ENCODE measurements at places on chromosomes 1 and 21. TPM values are rescaled to one million over a fixed set of nuclear protein-coding genes. Genes with fewer than 3 reads are reported as not detected.

DNA sequence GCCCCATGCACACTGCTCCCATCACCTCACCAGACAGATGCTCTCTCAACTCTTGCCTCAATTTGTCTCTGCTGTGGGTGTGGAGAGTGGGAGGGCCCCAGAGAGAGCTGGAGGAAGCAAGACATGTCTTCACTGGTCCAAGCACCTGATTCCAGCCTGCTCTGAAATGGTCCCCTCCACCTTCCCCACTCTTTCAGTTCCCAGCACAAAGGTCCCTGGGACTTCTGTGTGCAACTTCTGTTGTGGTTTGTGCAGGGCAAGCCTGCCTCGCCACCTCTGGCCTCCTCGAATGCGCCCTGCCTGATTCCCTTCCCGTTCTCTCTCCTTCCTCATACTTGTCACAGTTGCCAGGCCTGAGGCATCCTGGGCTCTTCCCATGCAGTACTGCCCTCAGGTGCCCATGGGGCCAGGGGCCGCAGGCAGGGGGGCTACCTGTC lies 119.3 kb downstream of the SYT2 start:
- no peak for DNase-seq

- peak; percentile 89 for DNase-seq
These were observed 930 bp downstream of the CDC14A start for GRCh38 chr1:100353071-100353801.

C1orf115 gene
- 43.9 TPM for total RNA-seq

DNA sequence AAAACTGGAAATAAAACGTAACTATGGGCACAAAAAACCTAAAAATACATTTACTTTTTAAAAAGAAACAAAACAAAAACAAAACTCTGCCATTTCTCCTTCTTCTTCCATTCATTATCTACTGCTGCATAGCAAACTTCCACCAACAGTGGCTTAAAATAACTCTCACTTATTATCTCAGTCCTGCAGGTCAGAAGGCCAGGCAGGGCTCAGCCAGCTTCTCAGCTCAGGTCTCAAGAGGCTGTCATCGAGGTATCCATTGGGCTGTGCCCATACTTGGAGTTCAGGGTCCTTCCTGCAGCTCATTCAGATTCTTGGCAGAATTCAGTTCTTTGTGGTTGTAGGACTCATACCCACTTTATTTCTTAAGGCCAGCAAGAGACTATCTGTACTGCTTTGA lies 352.7 kb upstream of the PLD5 start:
- DNase-seq, result no peak

SH3BGR gene
- 1.9 TPM for total RNA-seq

- DNase-seq, result no peak
These were observed 43.2 kb upstream of the ADGRL2 start for GRCh38 chr1:81757398-81758020.

DNA sequence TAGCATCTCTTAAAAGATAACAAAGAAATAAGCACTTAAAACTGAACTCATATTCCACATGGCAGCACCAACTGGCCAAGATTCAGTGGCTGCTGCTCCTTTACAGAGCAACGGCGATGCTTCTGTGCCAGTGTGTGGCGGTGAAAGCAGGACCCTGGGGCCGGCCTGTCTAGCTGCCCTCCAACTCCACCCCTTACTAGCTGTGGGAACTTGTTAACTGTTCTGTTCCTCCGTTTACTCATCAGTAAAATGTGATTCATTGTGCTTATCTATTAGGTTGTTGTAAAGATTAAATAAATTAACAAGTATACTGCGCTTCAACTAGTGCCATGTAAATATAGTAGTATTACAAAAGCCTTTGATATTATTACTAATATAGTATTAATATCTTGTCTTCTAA lies 133.2 kb downstream of the GDAP2 start:
- no peak for DNase-seq

PRR9 gene
- not detected for total RNA-seq

C1QC gene
- total RNA-seq, result 1,278 TPM

FAM131C gene
- not detected for total RNA-seq

GRCh38 chr1:38088366-38088765 lies 41.8 kb upstream of the POU3F1 start:
- peak; percentile 39 for DNase-seq

- no peak for DNase-seq
These were observed 35.8 kb upstream of the RUNX1 start for GRCh38 chr21:35084869-35085268.

- peak; percentile 54 for DNase-seq
These were observed 11.1 kb downstream of the MTHFR start for GRCh38 chr1:11794446-11795237.

GRCh38 chr1:2778220-2778592 lies 23.3 kb downstream of the TTC34 start:
- DNase-seq, result peak; percentile 35

DNA sequence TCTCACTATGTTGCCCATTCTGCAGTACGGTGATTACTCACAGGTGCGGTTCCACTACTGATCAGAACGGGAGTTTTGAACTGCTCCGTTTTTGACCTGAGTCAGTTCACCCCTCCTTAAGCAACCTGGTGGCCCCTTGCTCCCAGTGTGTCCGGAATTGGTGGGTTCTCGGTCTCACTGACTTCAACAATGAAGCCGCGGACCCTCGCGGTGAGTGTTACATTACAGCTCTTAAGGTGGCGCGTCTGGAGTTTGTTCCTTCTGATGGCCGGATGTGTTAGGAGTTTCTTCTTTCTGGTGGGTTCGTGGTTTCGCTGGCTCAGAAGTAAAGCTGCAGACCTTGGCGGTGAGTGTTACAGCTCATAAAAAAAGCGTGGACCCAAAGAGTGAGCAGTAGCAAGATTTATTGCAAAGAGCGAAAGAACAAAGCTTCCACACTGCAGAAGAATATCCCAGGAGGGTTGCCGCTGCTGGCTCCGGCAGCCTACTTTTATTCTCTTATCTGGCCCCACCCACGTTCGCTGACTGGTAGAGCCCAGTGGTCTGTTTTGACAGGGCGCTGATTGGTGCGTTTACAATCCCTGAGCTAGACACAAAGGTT lies 17.6 kb upstream of the PARP1 start:
- no peak for DNase-seq

ATAD3C gene
- 0.47 TPM for total RNA-seq

GRCh38 chr1:231278100-231278790 lies 37.2 kb downstream of the GNPAT start:
- DNase-seq, result no peak

DNA sequence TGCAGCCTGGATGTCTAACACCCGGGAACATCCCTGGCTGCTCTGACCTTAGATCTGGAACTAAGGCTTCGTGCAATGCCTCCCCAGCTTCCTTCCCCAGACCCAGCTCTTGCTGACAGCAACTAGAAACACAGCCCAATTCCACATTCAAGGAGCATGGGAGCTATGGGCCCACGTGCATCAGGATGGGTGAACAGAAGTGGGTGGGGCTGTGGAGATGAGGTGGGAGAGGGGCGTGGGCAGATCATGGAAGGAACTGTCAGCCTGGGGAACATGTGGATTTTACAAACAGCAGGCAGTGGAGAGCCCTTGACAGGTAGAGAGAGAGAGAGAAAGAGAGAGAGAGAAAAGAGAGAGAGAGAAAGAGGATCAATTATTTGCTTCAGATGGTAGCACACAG lies 231.6 kb downstream of the MATN1 start:
- no peak for DNase-seq

All from spleen (tissue), 13 donors.